ENCODE measurements at places on chromosomes 2 and 18.

DNA sequence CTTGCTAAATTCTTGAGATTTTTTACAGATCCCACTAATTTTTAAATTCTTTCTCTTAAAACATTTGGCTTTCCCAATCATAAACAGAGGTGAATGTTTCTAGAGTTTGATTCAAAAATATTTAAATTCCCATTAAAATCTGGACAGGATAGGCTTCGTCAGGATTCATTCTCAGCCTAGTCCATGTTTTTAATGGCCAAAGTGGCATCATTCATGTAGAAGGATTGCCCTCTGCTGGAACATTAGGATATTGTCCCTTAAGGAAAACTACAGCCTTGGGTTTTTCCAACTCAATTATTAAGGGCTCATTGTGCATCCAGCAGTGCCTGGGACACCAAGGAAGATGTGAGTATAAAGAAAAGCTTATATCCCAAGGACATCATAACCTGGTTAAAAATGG lies 71.7 kb downstream of the TPGS2 start:
- peak; percentile 25 for DNase-seq

- no peak for DNase-seq
Measured at GRCh38 chr18:24914171-24914525, 437.8 kb downstream of the ZNF521 start.

GRCh38 chr2:42714686-42715085 lies 49.2 kb downstream of the OXER1 start:
- DNase-seq = no peak

DNA sequence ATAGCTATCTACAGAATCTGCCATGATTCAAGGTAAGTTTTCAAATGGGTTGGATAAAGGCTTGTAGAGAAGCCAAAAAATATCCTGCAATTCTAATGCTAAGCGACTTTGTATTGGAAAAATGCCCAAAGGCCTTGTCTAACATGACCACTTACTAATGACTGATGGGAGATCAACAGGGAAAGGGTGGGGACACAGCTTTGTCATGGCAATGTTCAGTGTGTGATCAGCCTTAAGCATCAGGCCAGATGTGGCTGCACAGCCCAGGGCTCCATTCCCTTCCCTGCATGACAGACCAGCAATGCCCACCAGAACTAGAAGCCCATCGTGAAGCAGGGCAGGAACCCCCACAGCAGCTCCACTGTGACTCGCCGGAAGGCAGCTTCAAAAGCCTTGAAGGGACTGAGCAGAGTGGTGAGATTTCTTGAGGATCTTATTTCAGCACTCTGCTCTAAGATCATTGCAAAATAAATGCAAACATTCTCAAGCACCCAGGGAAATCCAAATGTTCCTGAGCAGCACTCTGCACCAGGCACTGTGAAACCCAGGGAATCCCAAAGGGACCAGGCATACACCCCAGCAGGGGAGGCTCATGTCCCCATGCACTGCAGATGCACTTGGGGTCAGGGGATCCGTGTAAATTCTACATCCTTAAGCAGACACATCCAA lies 517.9 kb upstream of the SMIM21 start:
- DNase-seq = no peak

DNA sequence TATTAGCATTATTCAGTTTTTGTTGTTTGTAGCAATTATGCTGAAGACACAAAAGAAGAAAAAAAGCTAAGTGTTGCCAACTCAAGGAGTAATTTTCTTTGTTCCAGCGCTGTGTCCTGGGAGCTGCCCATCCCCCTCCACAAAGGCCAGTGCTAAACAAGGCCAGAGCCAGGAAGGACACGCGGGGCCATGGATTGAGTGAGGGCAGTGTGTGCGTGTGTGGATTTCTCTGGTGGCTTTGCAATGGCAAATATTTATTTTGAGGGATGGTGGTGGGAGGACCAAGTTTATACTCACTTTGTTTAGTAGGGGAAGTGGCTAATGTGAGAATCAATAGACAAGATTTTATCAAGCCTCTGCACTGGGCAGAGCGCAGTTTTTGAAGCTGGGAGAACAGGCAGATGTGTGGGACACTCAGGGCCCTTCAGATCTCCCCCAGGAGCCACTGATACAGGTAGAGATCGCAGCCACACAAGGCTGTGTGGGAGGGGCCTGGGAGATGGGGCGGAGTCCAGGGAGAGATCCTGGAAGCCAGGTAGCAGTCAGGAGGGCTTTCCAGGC lies 11.4 kb downstream of the AGAP1 start:
- DNase-seq = no peak

- no peak for DNase-seq
Measured at GRCh38 chr2:123747326-123747725, 277.8 kb upstream of the CNTNAP5 start.

GRCh38 chr2:207975921-207976320 lies 49.4 kb downstream of the PLEKHM3 start:
- no peak for DNase-seq

GRCh38 chr2:222709191-222709891 lies 37.9 kb downstream of the MOGAT1 start:
- DNase-seq = peak; percentile 84

- DNase-seq = no peak
Measured at GRCh38 chr2:68850524-68850923, 20.7 kb downstream of the BMP10 start.

- no peak for DNase-seq
Measured at GRCh38 chr18:34648269-34648985, 61.7 kb upstream of the DTNA start.

DNA sequence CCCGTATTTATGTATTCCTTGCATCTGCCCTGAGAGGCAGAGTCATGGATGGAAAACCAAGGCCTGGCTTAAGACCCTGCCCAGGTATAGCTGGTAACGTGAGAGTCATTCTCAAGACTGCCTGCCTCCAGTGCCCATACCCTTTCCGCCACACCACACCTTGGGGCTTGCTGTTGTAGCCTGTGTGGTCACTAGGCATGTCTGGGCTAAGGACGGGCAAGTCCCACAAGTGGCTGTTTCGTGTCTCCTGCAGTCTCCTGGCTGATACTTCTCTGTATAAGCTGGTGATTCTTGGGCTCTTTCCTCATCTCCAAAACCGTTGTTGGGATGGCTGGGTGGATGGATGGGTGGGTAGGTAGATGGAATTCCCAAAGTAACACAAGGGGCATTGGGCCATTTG lies 269.8 kb downstream of the KLHL29 start:
- no peak for DNase-seq

DNA sequence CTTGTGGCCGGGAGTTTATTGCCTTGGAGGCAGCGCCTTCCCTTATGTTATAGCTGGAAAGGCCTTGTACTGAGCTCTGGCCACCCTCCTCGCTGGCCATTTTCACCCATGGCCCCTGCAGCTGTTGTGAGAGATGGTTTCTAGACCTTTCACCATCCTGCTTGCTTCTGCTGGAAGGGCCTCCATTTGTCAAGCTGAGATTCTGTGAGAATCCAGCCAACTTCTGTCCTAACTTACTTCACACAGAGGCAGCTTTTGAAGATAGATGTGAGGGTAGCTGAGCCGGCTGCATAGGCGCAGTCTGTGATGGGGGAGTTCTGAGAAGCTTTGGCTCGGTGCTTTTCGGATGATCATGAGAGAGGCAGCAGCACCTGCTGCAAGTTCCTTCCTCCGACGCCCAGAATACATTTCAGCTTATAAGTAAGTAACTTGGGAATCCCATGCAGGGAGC lies 8.7 kb downstream of the CTIF start:
- DNase-seq = no peak

GRCh38 chr18:10791169-10791831 lies 265.5 kb downstream of the NAPG start:
- peak; percentile 29 for DNase-seq

GRCh38 chr18:59057969-59058368 lies 81.7 kb upstream of the SEC11C start:
- DNase-seq = no peak

DNA sequence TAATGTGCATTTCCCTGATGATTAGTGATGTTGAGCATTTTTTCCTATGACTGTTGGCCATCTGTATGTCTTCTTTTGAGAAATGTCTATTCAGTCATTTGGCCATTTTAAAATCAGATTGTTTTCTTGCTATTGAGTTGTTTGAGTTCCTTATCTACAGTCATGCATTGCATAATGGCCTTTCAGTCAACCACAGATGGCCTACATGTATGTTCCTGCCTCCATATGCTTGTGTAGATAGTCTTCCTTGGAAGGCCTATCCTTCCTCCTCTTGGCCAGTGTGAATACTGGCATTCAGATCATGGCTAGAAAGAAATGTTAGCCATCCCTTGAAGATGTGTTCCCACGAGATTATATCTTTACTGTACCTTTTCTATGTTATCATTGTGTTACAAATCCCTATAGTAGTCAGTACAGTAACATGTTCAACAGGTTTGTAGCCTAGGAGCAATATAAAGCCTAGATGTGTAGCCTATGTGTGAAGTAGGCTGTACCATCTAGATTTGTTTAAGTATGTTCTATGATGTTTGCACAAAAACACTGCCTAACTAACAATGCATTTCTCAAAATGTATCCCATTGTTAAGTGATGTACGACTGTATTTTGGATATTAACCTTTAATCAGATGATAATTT lies 65.6 kb upstream of the CD302 start:
- DNase-seq = peak; percentile 14

DNA sequence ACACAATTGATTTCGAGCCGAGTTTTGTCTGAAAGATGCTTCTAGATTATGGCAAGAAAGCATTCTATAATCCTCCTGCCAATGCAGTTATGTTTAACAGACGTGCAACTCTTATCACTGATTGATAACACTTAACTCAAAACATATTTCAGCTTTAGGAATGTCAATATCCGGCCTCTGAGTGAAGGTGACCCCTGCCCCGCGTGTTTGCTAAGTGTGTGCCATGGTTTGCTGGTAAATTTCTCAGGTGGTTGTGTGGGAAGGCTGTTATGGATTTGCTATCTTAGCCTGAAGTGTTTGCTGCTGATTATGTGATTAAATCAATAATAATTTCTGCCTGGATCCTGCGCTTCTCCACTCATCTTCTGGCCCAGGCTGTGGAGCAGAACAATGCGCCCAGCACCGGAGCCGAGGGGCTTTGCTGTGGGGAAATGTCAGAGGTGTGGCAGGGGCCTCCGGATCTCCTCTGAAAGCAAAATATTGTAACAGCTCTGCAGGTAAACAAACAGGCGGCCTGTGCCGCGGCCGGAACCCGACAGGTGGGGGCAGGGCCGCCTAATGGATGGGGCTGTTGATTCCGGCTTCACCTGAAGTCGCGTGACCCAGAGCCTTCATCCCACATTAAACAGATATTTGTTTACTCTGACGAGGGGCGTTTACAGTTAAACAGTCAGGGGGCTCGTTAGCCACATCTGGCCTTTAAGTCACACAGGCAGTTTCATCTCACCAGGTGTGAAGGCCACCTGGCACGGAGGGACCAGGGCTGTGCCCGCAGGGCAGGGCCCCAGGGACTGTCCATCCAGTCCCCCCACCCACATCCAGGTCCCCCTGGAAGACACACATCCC lies 210.7 kb upstream of the SALL3 start:
- DNase-seq = no peak

- no peak for DNase-seq
Measured at GRCh38 chr2:55922291-55922907, 1.2 kb downstream of the EFEMP1 start.

GRCh38 chr18:44744161-44745121 lies 63.8 kb downstream of the SETBP1 start:
- no peak for DNase-seq

GRCh38 chr18:79927607-79928562 lies 23.6 kb downstream of the SLC66A2 start:
- no peak for DNase-seq

DNA sequence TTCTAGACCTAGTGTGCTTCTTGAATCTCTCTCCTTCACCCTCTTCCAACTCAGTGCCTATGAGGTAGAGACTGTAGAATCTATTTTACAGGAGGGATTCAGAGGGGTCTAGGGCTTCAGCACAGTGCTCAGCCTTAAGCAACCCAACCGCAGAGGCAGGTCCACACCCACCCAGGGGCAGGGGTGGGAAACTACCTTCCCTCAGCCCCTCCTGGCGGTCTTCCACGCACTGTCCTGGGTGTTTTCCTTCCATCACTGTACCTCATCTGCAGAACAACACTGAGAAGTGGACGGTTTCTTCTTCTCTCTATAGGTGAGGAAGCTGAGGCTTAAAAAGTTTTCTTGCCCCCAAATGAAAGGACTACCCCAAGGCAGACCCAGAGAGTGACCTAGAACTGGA lies 222.3 kb downstream of the ALK start:
- DNase-seq = no peak

DNA sequence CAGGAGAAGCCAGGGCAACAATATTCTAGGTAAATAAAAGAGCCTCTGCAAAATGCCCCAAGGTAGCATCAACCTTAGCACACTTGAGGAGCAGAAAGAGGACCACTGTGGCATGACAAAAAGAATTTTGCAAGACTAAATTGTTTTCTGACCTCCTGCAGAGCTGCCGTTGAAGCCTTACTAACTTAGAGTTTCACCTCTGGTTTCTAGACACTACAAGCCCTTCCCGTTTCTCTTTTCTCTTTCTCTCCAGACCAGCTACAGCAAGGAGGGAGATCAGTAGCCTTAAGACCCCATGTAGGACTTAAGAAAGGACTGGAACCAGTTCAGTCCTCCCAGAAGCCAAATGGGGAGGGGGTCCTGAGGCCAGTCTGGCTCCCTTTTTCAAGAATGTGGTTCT lies 73.3 kb upstream of the SP3 start:
- DNase-seq = no peak

DNA sequence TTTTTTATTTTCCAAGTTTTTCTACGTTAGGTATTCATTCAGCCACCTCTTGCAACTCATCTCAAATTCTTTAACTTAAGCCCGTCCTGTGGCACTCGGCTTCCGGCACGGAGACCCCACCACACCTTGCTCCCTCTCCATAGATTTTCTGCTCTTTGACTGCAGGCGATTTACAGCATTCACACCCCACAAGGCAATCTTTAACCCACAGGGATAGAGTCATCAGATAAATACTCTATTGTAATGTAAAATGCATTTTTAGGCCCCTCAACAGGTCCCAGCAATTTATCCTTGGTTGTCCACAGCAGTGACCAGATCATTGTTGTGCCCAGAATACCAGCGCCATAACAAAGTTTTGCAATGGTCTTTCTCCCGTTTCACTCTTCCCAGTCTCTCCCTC lies 132.3 kb upstream of the EPHA4 start:
- no peak for DNase-seq

GRCh38 chr2:167147271-167147941 lies 259.1 kb downstream of the XIRP2 start:
- DNase-seq = no peak

DNA sequence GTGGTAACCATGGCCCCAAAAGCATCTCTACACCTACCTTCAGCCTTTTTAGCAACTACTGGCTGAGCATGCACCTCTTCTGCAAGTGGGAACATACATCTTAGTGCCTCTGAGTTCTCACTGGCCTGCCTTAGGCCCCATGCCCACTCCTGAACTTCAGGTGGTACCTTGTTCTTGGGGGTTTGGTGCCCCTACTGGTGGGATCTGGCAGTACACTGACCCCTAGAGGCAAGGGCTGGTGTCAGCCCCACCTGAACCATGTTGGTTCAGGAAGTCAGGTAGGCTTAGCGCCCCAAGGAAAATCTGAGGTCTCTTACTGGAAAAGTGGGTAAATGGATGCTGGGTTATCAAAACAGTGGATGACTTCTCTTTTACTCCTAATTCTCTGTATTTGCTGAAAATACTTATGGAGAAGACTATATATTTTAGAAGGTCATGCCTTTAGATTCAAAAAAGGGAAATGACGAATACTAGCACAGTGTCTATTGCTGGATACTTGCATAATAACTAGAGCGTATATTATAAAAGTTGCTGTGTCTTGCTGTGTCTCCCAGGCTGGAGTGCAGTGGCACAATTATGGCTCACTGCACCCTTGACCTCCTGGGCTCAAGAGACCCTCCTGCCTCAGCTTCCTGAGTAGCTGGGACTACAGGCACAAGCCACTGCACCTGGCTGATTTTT lies 84.6 kb downstream of the RAB31 start:
- peak; percentile 38 for DNase-seq

All from common myeloid progenitor, CD34-positive (primary cell).